Stimulated activated CD4-positive, alpha-beta T cell treated with anti-CD3 and anti-CD28 coated beads, Interleukin-15, amount 100 ng/mL, for 1 hour (primary cell): ENCODE measurements at places on chromosomes 7 and 10.

DNA sequence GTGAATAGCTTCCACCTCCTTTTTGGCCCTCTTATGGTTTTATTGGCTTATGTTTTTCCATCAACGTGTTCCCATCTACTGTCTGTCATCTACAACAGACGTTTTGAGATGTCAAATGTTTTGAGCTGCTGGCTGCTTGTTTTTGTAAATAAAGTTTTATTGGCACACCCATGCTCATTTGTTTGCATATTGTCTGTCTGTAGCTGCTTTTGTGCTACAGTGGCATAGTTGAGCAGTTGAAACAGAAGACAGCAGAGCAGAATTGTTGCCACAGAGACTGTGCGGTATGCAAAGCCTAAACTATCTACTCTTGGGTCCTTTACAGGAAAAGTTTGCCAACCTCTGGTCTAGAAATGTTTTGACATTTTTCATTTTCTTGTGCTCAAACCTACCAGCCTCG, 88.7 kb downstream of the VPS50 start:
- no peak for DNase-seq

- no peak for DNase-seq
These were observed 24.9 kb upstream of the AMPH start for GRCh38 chr7:38655833-38656774.

DNA sequence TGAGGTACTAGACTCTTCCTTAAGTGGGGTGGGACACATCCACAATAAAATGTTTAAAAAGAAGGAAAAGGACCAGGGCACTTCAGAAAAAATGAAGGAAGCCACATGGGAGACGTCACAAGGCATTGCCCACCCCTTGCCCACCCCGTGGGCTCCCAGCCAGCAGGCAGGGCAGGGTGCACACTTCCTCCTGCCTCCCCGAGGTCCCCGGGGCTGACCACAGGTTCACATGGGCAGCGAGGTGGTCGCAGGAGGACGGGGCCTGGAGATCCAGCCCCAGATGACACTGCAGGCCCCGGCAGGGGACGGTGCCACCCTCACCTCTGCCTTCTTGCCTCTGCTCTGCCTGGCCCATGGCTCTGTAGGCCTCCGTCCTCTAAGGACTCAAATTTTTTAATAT, 45.6 kb downstream of the PWWP2B start:
- no peak for DNase-seq

GRCh38 chr7:141444961-141445360, 106.2 kb upstream of the AGK start:
- DNase-seq = no peak

DNA sequence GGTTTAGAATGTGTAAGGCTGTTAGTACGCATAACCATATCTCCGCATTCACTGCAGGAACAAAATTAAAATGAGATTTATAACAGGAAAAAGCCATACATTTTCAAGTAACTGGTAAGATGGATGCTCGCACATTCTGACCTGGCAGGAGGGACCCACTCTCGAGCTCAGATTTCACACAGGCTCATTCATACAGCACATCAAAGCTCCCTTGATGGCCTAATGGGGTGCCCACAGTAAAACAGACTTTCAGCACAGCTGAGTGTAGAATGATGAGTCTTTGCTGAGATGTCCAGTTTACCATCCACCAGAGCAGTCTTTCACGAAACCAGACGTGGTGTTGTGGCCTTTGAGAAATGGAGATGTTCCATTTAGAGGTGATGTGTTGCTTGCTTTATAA, 8.9 kb downstream of the FOXI2 start:
- DNase-seq = no peak

- DNase-seq = no peak
These were observed 9.8 kb upstream of the RTKN2 start for GRCh38 chr10:62278441-62278910.

DNA sequence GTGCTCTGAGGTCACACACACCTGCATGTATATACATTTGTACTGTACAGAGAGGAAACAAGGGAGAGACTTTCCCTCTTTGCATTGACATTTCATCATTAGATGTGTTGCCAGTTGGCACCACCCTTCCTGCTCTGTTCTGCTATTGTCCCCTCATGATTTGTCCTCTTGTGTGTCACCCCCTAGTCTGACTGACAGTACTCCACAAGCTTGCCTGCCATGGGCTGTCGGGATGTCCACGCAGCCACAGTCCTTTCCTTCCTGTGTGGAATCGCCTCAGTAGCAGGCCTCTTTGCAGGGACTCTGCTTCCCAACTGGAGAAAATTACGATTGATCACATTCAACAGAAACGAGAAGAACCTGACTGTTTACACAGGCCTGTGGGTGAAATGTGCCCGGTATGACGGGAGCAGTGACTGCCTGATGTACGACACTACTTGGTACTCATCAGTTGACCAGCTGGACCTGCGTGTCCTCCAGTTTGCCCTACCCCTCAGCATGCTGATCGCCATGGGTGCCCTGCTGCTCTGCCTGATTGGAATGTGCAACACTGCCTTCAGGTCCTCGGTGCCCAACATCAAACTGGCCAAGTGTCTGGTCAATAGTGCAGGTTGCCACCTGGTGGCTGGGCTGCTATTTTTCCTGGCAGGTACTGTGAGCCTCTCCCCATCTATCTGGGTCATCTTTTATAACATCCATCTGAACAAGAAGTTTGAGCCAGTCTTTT, 9.4 kb downstream of the CLDN12 start:
- no peak for DNase-seq

- no peak for DNase-seq
These were observed 55.4 kb downstream of the LYZL1 start for GRCh38 chr10:29344073-29344820.

DNA sequence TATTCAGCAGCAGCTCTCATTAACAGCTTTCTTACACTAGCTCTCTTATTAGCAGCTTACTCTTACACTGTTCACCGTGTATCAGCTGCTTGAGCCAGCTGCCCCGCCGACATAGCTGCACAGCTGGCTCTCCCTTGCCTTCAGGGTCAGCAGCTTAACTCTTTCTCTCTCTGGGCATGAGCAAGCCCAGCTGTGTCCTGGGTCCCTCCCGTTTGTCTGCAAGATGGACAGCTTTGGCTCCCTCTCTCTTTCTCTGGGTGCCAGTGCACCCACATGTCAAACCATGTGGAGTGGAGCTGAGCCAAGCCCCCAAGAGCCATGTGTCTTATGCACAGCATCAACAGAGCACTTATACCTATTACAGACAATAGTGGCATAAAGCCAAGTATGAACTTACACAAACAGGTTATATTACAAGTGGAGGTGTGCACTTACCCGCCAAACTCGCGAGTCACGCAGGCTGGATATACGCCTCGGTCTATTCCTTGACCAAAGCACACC, 35.7 kb upstream of the MTPAP start:
- no peak for DNase-seq

DNA sequence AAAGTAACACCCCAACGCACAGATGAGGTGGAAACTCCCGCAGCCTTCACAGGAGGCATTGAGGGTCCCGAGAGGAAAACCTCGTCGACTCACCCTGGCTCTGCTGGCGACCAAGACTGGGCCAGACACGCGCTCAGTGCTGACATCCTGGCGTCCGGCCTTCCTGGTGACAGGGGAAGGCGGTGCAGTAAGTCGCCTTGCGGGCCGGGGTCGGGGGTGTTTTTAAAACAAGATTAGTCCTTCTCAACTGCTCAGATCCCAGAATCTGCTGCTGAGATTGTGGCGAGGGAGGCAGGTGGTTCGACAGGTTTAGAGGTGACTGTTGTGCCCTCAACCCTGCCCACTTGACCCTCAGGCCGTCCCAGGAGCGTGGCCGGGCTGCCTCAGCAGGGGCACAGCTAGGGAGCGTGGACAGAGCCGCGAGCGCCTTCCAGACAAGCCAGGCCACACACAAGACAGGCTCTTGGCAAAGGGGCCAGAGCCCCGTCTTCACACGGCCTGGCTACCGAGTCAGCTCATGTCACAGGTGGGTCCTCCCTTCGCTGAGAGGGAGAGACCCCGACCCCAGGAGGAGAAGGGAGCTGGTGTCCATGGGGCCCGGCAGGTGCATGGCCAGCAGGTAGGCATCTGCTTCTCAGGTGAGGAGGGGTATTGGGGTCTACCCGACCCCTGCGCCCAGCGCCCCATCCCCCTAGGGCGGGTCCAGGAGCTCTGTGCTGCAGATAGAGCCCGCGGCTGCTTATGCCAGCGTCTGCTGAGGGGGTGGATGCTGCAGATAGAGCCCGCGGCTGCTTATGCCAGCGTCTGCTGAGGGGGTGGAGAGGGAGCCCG, 81.6 kb downstream of the DNAJB6 start:
- no peak for DNase-seq

DNA sequence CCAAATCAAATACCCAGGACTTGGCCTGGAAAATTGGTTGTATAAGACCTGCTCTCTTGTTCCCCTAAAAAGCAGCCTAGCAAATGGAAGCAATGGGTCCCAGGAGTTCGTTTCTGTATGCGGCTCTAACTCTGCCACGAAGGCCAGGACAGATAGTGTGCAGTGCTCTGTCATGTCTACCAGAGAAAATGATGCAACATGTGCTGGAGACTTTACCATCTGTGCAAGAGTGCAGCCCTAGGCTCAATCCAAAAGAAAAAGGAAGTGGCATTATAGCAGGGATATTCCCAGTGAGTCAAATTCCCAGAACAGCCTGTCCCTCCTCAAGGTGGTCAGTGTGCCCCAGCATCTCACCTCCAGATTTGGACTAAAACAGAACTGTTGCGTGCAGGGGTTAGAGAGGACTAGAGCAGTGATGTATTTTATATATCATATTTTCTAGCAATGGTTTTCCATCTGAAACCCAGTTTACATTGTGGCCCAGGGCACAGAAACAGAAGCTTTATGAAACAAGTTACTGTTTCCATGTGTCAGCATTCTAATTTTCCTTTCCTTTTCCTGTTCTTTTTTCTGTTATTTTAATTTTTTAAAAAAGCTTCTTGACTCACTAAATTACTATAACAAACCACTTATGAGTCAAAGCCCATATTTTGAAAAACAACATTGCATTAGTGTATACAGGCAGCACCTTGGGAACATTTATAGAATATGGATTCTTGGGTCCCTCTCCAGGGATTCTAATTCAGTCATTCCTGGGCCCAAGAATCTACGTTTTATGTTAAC, 311.2 kb downstream of the RNLS start:
- DNase-seq = no peak

- DNase-seq = no peak
These were observed 497 bp upstream of the RAB11FIP2 start for GRCh38 chr10:118047157-118047719.

DNA sequence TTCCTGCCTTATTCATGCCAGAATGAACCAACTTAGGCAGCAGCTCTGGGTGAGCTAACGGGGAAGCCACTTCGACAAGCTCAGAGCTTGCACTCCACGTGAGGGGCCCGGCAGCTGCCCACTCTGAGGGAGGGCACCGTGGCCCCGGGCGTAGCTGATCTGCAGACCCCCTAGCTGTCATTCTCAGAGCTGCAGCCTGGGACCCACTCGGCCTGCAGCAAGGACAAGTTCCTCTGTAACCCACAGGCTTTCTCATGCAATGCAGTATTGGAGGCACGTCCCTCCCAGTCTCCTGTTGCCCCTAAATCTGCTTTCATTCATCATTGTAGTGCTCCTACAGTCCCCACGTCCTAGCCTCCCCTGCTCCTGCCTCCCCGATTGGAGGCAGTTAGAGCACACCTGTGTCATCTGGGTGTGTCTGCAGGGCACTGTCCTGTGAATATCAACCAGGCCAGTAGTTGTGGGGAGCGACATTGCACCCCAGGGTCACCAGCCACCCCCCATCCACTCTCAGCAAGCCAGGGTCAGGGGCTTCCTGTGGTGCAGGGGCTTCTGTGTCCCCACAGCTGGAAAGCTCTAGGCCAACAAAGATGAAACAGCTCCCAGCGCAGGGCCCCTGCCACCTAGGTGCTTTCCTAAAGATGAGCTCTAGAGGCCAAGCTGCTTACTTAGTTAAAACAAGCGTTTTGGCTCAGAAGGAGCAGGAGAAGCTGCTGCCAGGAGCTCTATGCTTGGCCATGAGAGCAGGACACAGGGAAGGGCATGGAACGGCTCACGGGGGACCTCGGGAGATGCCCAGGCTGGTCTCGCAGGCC, 333.6 kb downstream of the ADARB2 start:
- DNase-seq = no peak

DNA sequence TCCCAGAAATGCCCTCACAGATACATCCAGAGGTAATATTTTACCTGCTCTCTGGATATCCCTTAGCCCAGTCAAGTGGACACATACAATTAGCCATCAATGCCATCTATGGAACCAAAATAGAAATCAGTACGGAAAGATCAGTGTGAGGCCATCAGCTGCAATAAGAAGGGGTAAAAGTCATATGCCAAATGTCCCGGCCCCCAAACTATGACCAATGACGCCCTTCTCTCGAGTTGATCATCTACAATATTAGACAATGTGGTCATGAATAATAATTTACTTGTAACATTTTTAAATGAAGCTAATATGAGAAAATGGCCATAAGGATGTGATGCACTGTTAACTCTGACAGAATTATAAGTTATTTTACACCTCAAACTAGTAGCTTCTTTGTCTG, 588.9 kb downstream of the POM121L12 start:
- no peak for DNase-seq

- no peak for DNase-seq
These were observed 50.7 kb upstream of the SVIL start for GRCh38 chr10:29685506-29685905.

GRCh38 chr7:46414946-46415345, 493.9 kb upstream of the IGFBP3 start:
- no peak for DNase-seq

DNA sequence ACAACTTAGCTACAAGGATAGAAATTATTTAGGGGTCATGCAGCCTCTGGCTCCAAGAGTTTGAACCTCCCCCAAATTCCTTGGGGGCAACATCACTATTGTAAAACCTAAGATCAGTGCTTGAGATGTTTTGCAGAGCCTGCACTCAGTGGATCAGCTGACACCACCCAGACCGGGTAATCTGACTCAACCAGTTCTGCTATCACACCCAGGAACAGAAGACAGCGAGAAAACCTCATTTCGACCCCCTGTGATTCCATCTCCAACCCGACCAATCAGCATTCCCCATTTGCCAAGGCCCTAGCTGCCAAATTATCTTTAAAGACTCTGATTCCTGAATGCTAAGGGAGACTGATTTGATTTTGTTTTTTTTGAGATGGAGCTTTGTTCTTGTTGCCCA, 5.2 kb downstream of the TACR2 start:
- DNase-seq = no peak

- DNase-seq = no peak
These were observed 174.1 kb upstream of the BET1 start for GRCh38 chr7:94178230-94178629.

GRCh38 chr10:74300666-74301065, 149.6 kb downstream of the ADK start:
- no peak for DNase-seq

GRCh38 chr7:152922318-152923081, 162.9 kb downstream of the ACTR3B start:
- no peak for DNase-seq

DNA sequence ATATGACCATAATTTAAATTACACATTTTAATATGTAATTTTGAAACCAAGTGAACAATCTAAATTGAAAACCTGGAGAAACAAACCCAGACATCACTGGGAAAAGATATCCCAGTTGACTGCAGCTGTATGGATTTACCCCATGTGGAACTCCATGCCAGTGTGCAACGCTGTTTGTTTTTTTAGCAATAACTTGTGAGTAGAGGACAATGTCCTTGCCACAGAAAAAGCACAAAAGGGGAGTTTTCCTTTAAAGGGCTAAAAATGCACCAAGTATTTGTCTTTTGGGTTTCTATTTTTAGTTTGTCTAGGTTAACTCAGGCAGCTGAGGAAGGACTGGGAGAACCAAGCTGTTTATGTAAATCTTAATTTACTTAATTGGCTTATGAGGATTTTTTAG, 15.1 kb upstream of the COL17A1 start:
- no peak for DNase-seq

- DNase-seq = no peak
These were observed 203.3 kb downstream of the DIP2C start for GRCh38 chr10:486206-486605.
